ENCODE measurements at places on chromosomes 6 and 20.

- DNase-seq, result no peak
Measured at GRCh38 chr20:19427480-19427879, 215.0 kb downstream of the SLC24A3 start.

GRCh38 chr6:152380351-152380767 lies 256.8 kb downstream of the SYNE1 start:
- no peak for DNase-seq

DNA sequence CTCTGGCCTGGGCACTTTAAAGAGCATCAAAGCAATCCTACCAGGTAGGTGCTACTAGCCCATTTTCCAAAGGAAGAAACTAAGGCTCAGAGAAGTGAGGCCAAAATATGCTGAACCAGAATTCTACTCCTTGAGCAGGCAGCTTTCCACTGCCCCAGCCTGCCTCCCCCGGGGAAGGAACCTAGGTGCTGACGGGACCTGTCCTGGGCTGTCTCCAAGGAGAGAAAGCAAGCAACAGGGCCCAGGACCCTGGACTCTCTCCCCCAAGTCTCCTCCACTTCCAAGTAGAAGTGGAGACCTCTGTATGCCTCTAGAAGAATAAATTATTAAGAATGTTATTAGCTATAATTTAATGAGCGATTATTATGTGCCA lies 159.5 kb downstream of the MRPL14 start:
- DNase-seq, result no peak

DNA sequence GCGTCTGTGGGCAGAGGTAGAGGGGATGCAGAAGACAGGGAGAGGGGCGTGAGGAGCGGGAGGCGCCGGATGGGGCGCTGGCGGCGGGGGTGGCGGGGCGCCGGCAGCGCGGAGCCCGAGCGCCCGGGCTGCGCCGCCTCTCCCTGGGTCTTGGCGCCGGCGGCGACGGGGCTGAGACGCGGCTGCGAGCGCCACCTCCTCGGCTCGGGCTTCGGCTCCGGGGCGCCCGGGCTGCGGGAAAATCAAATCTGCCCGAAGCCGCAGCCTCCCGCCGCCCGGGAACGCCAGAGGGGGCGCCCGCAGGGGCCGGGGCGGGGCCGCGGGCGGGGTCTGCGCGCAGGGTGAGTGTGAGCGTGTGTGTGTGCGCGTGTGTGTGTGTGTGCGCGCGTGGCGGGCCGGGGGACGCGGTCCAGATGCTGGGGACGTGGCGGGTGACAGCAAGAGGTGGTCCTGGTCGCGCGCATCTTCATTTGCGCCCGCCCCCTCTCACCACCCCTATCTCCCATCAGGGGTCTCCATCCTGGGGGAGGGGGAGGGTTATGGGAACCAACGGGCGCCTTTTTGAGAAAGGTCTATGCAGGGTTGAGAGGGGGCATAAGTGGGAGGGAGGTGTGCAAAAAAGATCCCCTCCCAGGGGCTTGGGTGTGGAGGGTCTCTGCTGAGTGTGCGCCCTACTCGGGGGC lies 646 bp upstream of the CPNE5 start:
- DNase-seq, result peak; percentile 57

DNA sequence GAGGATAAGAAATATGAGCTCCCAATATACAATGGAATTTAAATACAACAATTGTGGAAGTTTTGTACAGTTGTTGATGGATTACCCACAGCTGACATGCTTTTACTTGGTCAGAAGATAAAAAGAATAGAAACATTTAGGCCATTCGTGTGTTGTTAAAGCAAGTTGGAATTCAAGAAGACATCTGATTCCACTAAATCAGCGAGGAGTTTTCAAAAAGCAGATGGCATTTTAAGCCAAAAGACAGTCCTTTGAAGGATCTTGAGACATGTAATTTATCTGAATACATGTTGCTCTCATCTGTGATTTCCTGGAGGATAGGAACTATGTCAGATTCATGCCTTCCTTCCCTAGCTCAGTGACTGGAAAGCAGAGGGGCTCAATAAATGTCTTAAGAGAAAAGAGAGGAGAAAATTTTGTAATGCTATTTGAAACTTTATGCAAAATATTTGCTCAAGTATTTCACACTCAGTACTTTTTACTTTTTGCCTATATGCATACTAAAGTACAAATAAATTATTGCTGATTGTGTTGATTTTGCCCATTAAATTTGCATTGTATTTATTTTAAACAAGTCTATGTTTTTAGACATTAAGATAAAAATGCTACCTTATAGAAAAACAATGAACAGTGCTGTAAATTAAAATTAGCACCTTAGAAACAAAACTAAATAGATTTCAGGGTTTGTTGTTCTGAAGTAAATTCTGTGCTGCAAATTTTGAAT lies 733.8 kb upstream of the FLRT3 start:
- no peak for DNase-seq

DNA sequence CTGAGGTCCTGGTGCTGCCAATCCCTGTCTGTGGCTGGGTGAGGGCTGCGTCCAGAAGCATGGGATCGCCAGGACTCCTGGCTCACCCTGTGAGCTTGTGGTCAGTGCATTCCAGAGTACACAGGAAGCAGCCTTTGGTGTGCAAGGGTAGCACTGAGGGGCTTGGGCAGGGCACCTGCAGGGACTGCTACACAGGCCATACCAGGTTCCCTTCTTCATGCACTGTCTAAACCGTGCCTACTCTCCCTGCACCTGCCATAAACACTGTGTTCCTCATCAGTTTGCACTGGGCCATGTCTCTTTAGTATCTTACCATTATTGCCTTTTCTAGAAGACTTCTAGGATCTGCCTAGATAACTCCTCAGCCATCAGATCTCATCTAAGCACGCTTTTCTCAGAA lies 72.8 kb upstream of the NKX2-2 start:
- DNase-seq, result no peak

DNA sequence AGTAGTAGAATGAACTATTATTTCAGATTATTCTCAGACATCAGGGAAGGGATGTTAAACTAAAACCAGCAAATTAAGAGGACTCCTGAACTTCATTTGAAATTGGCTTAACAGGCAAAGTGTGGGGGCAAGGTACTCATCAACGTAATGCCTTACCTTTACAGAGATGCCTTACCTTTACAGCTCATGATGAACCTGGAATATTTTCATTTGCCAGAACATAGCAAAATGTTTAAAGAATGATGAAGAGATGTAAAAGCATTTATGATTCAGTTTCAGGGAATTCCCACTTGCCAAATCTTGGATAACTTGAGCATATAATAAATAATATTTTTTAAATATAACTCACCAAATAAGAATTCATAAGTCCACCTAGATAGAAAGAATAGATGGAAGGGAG lies 207.5 kb downstream of the TINAG start:
- DNase-seq, result no peak

DNA sequence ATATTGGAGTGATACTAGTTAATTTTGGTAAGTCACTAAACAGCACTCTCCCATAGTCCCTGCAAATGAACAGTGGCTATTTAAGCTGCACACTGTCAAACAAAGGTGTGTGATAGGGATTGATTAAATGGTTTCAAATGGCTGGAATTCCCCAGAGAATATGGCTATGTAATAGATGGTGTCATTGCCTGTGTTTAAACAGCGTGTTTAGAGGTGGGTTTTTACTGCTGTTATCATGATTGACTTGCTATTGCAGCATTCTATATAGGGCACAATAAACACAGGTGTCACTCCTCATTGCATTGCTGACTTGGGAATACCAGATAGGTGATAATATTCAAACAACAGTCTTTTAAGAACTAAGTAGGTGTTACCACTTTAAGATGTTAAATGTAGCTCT lies 171.7 kb upstream of the MAN1A1 start:
- no peak for DNase-seq

GRCh38 chr6:142074516-142074915 lies 58.2 kb upstream of the GJE1 start:
- no peak for DNase-seq

GRCh38 chr6:26349964-26350857 lies 14.8 kb upstream of the BTN3A2 start:
- no peak for DNase-seq

- DNase-seq, result no peak
Measured at GRCh38 chr6:136192902-136193301, 57.2 kb downstream of the MTFR2 start.

DNA sequence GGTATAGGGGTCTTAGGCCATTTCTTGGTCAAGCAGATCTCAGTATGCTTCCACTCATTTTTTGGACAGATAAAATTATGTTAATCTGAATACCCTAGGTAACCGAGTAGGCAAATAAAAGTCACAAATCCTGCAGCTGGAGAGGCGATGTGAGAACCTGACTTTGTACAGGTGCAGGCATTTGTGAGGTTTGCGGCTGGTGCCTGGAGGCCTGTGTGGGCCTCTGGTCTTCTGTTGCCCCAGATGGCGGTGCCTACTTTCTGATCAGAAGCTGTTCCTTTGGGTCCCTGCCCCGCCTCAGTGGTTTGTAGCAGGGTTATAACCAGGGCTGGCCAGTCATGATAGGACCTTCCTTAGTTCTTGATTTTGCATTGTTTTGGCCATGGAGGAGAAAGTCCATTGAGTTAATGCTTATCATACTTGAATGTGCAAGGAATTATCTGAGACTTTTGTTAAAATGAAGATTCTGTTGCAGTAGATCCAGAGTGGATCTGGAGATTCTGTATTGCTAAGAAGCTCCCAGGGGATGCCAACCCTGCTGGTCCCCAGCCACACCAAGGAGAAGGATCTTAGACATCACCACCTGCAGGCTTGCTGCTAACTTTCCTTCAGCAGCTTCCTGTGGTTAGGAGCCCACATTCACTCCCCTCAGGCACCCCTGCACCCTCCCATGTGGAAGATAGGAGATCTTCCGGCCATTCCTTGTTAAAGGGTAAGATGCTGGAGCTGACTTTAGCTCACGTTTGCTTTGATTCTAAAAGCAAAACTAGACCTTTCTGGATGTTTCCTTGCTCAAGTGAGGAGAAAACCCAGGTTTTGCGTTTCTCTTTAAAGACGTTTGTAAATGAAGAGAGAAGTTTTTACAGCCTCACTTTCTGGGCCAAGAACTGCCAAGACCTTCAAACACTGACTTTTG lies 50.7 kb downstream of the LRRC1 start:
- DNase-seq, result no peak

DNA sequence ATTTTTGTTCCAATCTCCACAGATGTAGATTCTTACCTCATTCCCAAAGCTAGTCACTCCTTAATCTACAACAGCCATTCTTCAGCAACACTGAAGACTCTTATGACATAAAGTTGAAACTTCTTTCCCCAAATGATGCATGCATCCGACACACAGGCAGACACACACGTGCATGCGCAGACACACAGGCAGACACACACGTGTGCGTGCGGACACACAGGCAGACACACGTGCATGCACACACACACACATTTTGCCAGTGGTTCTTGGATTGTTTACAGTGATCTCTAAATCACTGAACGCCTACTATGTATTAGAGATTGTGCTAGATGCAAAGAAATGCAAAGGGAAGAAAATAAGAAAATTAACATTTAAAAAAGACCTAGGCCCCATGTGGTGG lies 9.0 kb upstream of the TRPC4AP start:
- DNase-seq, result no peak

DNA sequence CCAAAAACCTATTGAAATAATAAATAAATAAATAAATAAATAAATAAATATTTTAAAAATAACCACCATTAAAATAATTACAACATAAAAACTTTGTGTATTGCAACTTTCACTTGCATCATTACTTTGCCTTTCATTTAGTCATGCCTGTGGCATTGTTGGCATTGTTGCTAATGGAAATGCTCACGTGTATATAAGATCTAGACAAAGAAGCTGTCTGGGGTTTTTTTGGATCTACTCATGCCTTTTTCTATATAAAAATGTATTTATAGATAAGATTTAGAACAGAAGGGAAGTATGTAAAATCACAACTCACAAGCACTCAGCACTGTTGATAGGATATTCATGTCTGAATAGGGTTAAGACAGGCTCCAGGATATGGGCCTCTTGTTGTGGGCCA lies 27.9 kb downstream of the GFRA4 start:
- DNase-seq, result no peak

GRCh38 chr6:87653074-87653962 lies 48.7 kb downstream of the AKIRIN2 start:
- DNase-seq, result peak; percentile 29

DNA sequence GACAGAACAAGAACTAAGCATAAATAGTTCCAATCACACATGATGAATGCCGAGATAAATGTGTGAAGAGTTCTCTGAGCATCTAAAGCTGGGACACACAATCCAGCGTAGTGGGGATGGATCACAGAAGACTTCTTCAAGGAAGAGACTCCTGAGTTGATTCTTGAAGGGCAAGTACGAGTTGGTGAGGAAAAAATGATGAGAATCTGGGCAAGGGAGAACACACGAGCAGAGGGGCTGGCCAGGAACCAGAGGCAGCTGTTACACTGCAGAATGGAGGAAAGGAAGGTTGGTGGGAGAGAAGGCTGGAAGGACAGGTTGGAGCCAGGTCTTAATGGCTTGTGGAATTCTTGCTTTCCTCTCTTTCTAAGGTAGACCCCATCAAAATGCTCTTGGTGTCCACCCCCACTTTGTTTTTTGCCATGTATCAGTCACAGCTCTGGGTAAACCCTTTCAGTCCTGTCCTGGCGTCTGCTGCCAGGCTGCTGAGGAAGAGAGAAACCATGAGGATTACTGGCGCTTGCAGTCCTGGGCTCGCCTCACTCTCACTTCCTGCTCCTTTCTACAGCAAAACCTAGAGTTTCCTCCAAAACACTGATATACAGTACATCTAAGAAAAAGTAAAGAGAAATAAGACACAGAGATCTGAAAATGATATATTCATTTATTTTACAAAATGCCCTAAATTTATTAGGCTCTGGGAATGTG lies 127.6 kb upstream of the FAM184A start:
- no peak for DNase-seq

GRCh38 chr6:98764373-98764911 lies 69.9 kb upstream of the POU3F2 start:
- no peak for DNase-seq

DNA sequence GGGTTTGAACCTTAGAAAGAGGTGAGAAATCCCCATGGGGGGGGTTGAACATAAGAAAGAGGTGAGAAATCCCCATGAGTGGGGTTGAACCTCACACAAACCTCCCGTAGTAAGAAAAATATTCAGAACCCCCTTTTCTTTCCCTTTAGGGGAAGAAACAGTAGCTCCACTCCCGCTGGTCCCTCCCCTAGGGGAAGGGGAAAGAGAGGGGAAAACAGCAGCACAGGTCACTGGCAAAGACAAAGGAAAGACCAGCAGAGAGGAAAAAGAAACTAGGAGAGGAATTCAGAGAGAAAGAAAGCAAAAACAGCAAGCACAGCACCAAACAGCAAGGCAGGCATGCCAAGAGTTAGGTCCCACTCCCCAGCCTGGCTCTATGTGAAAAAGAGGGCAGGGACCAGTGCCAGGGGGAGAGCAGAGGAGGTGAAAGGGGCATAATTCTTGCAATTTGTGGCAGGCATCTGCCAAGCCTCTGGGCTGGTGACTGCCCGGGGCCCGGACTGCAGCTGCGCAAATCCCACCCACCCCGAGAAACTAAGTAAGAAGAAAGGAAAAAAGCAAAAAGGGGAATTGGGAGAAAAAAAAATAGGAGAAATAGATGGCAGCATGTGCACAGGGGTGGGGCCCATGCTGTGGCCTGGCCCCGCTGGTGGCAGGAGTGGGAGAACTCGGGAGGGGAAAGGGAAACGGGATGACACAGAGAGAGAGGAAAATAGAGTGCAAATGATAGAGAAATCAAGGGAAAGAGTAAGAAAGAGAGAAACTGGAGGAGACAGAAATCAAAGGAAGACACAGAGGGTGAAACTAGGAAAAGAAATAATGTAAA lies 15.1 kb upstream of the GOPC start:
- DNase-seq, result no peak

- DNase-seq, result no peak
Measured at GRCh38 chr6:145091586-145092142, 643.7 kb downstream of the EPM2A start.

GRCh38 chr6:137933696-137934095 lies 66.6 kb downstream of the TNFAIP3 start:
- DNase-seq, result no peak
